Osteocyte (in vitro differentiated cells): ENCODE measurements at places on chromosomes 13 and 19. TPM values are rescaled to one million over a fixed set of nuclear protein-coding genes. Genes with fewer than 3 reads are reported as not detected.

CEACAM16 gene
- not detected in 2 replicates for total RNA-seq

METTL21C gene
- not detected in 2 replicates for total RNA-seq

APC2 gene
- 1.2 and 1.5 TPM in 2 replicates for total RNA-seq

MCEMP1 gene
- total RNA-seq, result not detected in 2 replicates

MAP2K7 gene
- total RNA-seq, result 34.4 and 42.1 TPM in 2 replicates

EGLN2 gene
- total RNA-seq, result 94.3 and 104 TPM in 2 replicates

BRME1 gene
- total RNA-seq, result 3.7 and 4.1 TPM in 2 replicates

CPB2 gene
- total RNA-seq, result not detected in 2 replicates

ICAM1 gene
- total RNA-seq, result 31.8 and 35.5 TPM in 2 replicates

SYNGR4 gene
- total RNA-seq, result not detected in 2 replicates

CLEC4M gene
- total RNA-seq, result not detected in 2 replicates
